Kidney (tissue), 22 donors: ENCODE measurements at places on chromosomes 13 and 19. TPM values are rescaled to one million over a fixed set of nuclear protein-coding genes. Genes with fewer than 3 reads are reported as not detected.

The ZNF574 gene
- polyA plus RNA-seq: 7.2 TPM

The SPACA4 gene
- polyA plus RNA-seq: not detected

The PRR19 gene
- 0.71 TPM for polyA plus RNA-seq

The EFNA2 gene
- polyA plus RNA-seq: not detected

The CD37 gene
- 3.8 TPM for polyA plus RNA-seq

The ICAM3 gene
- polyA plus RNA-seq: 21.8 TPM

The NLRP9 gene
- polyA plus RNA-seq: not detected

The KIR2DL4 gene
- polyA plus RNA-seq: not detected
